Natural killer cell (primary cell): ENCODE measurements at places on chromosomes 3 and 15. TPM values are rescaled to one million over a fixed set of nuclear protein-coding genes. Genes with fewer than 3 reads are reported as not detected.

- DNase-seq: no peak
These were observed 830.3 kb downstream of the ROBO1 start for GRCh38 chr3:78937475-78937874.

DNA sequence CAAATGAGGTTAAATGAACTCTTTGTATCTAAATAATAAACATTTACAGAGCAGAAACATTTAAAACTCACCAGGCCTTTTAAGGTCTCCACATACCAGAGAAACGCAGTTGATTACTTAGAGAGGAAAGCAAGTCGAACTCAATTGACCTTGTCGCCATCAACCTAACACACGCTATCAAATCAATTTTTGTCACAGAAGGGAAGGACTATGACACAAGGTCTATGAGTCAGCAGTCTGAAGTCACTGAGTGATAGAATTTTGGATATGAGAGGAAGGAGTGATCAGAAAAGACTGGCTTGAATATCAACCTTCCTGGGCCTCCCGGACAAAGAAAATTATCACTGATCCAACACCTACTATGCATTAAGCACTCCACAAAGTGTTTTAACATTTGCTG is 514.4 kb upstream of the ZNF385D start:
- DNase-seq: no peak

- no peak for DNase-seq
These were observed 471.0 kb downstream of the FOXP1 start for GRCh38 chr3:71112576-71112975.

DNA sequence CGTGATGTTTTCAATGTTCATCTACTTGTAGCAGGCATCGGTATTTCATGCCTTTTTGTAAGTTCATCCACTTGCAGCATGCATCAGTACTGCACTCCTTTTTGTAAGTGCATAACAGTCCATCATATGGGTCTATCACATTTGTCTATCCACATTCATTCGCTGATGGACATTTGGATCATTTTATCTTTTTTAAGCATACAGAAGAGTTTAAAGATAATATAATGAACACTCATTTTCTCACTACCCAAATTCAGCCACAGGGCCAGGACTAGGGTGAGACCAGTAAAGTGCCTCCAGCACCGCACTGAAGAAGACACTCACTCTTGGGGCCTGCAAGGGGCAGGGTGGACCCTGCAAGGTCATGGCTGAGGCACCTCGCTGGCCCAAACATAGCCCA is 309.6 kb downstream of the UACA start:
- DNase-seq: no peak

- DNase-seq: no peak
These were observed 379.7 kb downstream of the NAALADL2 start for GRCh38 chr3:175238801-175239200.

GRCh38 chr3:46930945-46931403 is 45.6 kb downstream of the CCDC12 start:
- DNase-seq: no peak

DNA sequence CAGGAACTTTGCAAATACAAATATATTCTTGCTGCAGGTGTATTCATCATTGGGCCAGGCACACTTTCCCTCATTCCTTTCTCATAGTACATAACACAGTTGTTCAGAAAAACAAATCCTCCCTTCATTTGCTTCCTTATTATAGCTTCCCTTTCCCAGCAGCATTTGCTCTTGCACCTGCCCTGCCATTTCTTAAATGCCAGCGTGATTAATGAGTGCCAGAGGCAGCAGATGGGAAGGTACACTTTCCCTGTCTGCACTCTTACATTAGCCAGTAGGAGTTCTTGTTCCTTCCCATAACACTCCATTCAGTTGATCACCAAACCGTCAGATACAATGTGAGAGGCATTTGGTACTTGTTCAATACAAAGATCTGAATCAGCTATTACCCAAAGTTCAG is 128.5 kb upstream of the GAP43 start:
- DNase-seq: no peak

- DNase-seq: no peak
These were observed 681.6 kb upstream of the ARPP21 start for GRCh38 chr3:34957677-34958076.

- DNase-seq: no peak
These were observed 7.8 kb upstream of the GPR171 start for GRCh38 chr3:151210676-151211381.

- DNase-seq: peak; percentile 80
These were observed 133.4 kb upstream of the BHLHE40 start for GRCh38 chr3:4845882-4846281.

DNA sequence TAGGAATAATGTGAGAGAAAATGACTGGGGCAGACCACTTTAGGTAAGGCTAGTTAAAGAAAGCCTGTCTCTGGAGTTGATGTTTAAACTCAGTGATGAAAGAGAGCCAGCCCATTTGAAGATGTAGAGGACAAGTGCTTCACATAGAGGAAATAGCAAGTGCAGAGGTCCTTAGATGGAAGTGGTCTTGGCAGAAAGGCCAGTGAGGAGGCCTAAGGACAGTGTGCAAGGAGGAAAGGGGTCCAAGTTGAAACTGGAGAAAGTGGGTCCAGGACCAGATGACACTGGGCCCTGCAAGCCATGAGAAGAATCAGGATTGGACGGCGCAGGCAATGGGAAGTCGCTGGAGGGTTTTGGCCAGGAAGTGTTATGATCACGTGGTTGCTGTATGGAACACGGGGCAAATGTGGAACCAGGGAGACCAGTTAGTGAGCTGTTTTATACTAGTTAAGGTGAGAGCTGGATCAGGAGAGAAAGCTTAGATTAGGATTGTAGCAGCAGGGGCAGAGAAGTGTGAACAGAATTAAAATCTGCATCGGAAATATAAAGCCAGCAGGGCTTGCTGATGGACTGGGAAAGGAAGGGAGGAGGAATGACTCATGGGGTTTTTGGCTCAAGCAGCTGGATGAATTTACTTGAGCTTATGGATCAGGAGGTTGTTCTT is 48.0 kb upstream of the SCAANT1 start:
- DNase-seq: no peak

- no peak for DNase-seq
These were observed 16.8 kb downstream of the EMC4 start for GRCh38 chr15:34241376-34242330.

- DNase-seq: no peak
These were observed 827.6 kb upstream of the CFAP20DC start for GRCh38 chr3:59877263-59878037.

- DNase-seq: no peak
These were observed 16.2 kb upstream of the TJP1 start for GRCh38 chr15:29838352-29839010.

DNA sequence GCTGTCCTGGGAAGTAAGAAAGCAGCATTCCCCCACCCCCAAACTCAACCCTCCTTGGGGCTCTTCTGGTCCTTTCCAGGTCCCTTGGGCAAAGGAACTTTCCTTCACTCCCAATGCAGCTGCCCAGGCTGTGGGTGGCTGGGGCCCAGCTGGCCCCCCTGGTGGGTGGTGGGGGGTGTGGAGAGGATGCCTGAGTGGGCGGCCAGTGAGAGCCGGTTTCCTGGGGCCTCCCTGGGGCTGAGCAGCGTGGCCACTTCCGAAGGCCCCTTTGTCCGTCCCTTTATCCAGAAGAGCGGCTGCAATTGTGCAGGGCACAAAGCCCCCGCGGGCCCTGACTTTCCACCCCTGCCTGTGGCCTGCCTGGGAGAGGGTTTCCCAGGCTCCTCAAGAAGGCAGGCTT is 61.0 kb downstream of the RHCG start:
- no peak for DNase-seq

DNA sequence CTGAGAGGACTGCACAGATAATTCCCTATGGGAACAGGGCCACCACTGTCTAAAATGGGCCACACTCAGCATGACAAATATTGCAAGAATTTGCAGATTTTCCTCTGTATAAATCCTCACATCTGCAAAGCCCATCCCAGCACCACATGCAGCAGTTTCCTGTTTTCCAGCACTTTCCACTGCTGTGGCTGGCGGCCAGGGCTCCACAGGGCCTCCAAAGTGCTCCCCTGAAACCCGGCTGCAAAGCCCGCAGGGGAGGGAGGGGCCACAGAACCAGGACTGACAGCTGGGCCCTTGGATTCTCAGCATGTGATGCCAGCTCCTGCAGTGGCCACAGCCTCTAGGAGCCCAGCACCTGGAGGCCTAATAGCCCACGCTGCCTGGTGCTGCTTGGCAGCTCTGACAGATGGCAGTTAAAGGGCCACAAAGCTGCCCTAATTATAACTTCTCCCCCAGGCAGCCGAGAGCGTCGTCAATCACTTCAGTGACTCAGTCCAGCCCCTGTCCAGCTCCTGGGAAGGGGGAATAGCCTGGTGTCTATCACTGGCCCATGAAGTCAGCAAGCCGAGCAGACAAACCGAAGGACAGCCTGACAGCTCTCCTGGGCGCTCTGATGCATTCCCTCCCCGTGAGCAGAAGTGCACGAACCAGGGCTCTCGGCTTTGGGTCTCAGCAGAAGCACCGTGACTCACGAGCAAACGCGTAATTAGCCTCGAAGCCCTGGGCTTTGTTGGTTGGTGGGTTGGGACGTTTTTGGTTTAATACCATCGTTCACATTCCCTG is 4.7 kb downstream of the LRRC15 start:
- no peak for DNase-seq

DNA sequence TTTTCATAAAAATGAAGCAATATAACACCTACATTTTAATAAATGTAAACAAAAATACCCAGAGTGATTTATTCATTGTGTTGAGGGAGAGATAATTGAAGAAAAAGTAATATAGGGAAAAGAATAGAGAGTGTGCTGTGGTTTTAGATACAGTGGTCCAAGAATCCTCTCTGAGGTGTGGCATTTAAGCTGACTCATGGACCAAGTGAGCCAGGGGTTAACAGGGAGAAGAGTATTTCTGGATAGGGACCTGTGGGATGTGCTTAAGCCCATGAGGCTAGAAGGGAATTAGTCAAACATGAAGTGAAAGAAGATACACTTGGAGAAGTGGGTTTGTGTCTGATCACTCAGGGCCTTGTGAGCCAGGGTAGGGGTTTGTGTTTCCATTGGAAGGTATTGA is 680.7 kb upstream of the GRM7 start:
- DNase-seq: no peak

DNA sequence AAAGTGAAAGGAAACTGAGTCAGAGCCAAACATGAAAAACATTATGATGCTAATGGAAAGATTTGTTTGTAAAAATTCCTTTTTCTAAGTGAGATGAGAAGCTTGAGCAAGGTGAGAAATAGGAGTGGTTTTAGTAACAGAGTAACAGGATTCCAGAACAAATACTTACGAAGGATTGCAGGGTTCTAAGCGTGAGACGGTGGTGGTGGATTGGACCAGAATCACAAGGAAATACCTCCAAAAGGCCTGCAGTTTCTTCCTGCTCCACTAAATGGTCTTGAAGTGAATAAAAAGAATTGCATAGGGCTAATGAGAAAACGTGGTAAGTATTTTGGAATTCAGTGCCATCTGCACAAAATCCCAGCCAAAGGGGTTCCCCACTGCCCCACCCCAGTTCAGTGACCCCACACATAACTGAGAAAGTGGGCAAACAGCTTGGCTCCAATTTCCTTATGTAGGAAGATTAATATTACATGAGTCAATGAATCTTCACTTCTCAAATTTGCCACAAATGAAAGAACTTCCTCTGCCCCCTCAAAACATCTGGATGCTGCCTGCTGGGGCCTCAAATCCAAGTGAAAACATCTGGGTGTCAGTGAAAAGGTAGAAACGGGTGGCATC is 283.8 kb upstream of the NR2F2 start:
- no peak for DNase-seq

DNA sequence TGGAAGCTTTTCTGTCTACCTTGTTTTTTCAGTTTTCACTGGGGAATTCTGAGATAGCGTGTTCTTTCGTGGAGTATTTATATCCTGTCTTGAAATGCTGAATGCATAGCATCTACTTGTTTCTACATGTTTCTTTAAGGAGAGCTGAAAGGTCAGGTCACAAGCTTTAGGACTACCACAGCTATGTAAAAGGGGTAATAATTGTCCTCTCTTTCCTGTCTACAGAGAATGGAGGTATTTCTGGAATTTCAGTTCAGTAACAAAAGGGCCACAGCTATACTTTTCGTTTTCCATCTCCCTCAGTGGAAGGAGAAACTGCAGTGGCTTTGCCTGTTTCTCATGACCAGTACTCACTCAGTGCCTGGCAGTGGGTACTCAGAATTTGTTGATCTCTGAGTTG is 4.7 kb downstream of the INAFM2 start:
- no peak for DNase-seq

DNA sequence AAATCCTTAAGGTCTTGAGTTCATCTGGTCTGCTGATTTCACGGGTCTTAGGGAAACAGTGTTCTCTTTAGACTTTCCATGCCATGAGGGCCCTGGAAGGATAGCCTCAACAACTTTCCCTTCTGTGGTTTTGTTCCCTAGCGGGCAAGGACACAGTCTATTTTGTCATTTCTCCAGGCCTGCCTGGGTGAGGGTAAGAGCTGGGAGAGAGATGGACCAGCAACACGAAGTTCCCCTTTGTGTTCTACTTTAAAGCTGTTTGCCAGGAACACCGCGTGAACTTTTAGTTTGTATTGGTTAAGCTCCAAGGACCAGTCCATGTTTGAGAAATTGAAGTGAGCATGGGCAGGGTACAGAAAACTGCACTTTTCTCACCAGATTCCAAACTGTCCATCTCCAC is 20.9 kb downstream of the ST3GAL6 start:
- no peak for DNase-seq

GRCh38 chr3:109187390-109187789 is 50.9 kb downstream of the C3orf85 start:
- no peak for DNase-seq

DNA sequence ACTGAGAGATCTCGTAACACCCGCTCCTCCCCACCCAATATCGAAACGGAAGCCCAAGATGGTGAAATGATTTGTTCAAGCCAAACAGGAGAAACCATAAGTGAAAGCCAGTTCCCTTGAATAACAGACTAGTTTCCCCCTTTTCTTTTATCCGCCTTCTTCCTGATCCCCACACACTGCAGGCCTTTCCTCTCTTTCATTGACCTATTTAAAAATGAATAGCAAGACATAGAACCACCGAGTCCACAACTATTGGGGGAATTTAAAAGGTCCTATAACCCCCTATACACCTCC is 382 bp upstream of the COX17 start:
- no peak for DNase-seq

DNA sequence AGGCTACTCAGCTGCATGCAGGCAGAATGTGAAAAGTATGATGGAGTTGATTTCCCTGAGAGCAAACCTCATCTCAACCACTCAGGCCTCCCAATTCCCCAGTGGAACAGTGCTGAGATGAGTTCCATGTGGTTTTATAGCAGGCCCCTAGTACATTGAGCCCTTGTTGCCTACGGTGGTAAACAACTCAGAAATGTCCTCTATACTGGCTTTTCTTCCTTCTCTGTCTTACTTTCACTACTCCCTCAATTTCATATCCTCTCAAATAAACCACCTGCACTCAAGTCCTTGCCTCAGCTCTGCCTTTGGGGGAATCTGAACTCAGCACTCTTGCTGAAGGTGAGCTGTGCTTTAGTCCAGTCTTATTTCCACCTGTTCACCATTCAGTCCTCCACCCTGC is 399.9 kb downstream of the PDCD6IP start:
- no peak for DNase-seq

- no peak for DNase-seq
These were observed 85.9 kb downstream of the SLCO3A1 start for GRCh38 chr15:91939403-91939831.

FAM107A gene
- not detected for total RNA-seq

SNTN gene
- total RNA-seq: not detected

LMAN1L gene
- total RNA-seq: 0.94 TPM

FGF7 gene
- total RNA-seq: not detected

TLR9 gene
- total RNA-seq: 0.21 TPM

ARGFX gene
- not detected for total RNA-seq

MOBP gene
- total RNA-seq: not detected

CCR3 gene
- total RNA-seq: not detected

KLHL6 gene
- 10.9 TPM for total RNA-seq

RBP2 gene
- not detected for total RNA-seq

XCR1 gene
- total RNA-seq: not detected
